Karpas-422 (cell line): ENCODE measurements at places on chromosomes 6 and 20.

DNA sequence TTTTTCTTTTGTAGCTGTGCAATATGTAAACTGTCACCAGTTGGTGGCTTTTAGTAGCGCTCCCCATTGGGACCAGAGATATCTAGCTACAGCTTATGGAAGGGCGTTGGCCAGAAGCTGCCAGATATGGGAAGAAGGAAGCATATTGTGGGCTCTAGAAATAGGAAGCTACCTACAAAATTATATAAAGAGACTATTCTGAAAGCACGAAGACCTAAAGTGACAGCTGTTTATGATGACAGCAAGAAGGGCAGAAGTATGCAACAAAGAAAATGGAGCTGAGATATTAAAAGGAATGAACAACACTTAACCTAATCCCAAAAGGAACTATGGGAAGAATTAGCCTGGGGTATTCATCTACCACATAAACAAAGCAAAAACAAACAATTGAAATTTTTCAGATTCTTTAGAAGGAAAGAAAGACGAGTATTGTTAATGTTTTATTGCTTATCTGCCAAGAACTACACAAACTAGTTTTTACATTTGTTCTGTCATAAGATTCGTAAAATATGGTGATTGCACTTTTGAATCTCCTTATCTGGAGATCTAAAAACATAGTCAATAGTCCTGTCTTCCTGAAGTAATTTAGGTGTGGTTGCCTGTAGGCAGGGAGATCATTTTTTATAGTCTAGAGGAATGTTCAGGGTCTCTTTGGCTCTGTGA, 81.6 kb downstream of the NCOA7 start:
- DNase-seq, result no peak

- no peak for DNase-seq
Observed at GRCh38 chr6:137709424-137710236, 157.4 kb upstream of the TNFAIP3 start.

DNA sequence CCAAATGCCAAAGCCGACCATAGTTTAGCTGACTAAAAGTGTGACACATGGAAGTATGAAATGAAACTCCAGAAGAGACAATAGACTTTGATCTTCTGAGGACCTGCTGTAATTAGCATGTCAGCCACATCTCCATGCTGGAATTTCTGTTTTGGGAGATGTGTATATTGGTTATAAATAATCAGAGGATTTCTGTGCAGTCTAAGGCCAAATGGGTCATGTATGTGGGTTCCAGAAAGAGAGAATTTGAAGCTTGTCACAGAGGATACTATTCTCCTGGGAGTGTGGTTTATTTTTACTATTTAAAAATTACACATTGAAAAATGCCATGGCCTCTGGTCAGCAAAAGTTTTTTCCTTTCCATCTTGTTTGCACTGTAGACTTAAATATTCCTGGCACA, 405.5 kb upstream of the PLCB4 start:
- no peak for DNase-seq

DNA sequence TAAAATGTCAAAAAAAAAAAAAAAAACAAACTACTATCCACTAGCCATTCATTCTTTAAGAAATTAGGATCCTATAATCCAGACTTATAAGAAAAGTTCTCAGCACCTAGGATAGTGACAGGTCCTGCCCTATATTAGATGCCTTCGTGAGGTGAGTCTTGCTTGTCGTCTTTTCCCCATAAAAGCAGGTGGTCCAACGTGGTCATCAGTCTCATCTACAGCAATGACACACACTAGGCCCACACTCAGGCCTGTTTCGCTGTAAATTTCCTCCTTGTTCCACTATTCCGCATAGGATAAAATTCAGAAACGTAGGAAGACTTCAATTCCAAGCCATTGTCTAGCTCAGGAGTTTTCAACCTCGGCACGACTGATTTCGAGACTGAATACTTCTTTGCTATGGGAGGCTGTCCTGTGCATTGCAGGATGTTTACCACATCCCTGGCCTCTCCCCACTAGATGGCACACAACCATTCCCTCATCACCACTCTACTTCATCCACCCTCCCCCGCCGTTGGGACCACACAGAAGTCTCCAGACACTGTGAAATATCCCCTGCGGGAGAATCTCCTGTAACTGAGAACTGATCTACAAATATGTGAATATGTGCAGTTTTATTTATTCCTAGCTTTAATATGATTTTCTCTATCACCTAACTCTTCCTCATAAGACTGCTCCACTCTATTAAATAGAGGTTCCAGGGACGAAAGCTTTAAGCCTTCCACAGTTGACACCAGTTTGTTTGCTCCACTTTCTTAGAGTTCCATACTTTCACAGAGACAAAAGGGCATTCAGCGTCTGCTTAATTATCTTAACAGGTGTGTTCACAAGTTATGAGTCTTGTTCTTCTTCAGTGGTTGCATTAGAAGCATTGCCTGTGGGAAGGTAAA, 346.3 kb downstream of the BMP2 start:
- DNase-seq, result peak; percentile 43

GRCh38 chr6:48069280-48069679, 41.7 kb downstream of the PTCHD4 start:
- no peak for DNase-seq

DNA sequence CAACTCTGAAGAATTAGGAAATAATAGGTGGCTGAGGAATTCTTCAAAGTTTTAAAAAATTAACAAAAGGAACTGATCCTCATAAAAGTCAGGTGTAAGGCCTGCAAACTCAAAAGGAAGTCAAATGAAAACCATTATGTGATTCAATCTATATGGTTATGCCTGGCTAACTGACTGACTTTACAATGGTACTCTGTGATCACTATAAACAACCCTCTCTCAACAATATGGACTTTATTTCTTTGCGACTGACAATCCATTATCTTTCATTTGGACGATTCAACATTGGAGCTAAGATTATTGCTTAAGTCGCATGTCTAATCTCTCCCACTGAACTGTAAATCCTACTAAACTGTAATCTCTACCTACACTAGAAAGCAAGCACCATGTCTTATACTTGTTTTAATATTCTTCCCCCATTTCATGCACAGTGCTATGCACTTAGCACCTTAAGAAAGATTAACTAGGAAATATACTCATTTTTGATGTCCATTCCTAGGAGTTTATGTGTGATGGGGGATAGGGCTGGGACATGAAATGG, 1.4 kb downstream of the STK38 start:
- no peak for DNase-seq

DNA sequence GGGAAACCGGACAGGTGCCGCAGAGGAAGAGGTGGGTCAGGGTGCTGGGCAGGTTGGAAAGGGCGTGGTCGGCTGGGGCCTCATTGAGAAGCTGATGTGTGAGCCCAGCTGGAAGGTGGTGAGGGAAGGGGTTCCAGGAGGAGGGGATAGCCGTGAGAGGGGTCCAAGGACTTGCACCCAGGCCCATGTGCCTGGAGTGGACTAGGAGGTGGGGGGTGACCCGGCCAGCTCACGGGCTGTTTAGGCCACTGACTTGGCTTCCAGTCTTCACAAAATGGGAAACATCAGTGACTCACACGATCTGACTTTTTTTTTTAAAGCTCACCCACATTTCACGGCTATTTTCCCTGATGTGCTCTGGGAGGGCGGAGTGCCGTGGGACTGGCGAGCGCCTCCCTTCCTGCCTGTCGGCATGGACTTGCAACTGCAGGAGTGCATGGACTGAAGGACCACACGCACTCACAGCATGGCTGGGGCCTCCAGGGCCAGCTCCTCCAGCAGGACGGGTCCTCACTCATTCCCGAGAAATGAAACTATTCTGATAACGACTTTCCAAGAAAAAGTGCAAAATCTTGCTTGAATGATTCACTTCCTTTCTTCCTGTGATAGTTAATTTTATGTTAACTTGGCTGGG, 13.5 kb upstream of the PDE10A start:
- no peak for DNase-seq

GRCh38 chr6:32416036-32416435, 9.1 kb upstream of the BTNL2 start:
- no peak for DNase-seq

- no peak for DNase-seq
Observed at GRCh38 chr6:77337392-77337791, 125.9 kb downstream of the HTR1B start.
